CD4-positive, alpha-beta T cell (primary cell): ENCODE measurements at places on chromosomes 5 and 9. TPM values are rescaled to one million over a fixed set of nuclear protein-coding genes. Genes with fewer than 3 reads are reported as not detected.

PCA3 gene
- total RNA-seq = not detected

ANKRD34B gene
- not detected for total RNA-seq

PITX1 gene
- not detected for total RNA-seq

GABBR2 gene
- total RNA-seq = not detected

ANGPTL2 gene
- total RNA-seq = not detected

UAP1L1 gene
- total RNA-seq = 6.5 TPM

CTSL gene
- total RNA-seq = 7.9 TPM

IFNA8 gene
- total RNA-seq = not detected

MSX2 gene
- 0.30 TPM for total RNA-seq

ARID3C gene
- 0.34 TPM for total RNA-seq

SHOC1 gene
- not detected for total RNA-seq

TLR4 gene
- total RNA-seq = 0.44 TPM

MLANA gene
- not detected for total RNA-seq

PCDHGC4 gene
- total RNA-seq = not detected

PCSK1 gene
- total RNA-seq = not detected

SNCB gene
- total RNA-seq = not detected

MAP1B gene
- 0.03 TPM for total RNA-seq

PRDM9 gene
- not detected for total RNA-seq

SURF2 gene
- 12.7 TPM for total RNA-seq

SOX30 gene
- total RNA-seq = not detected

C9orf152 gene
- total RNA-seq = not detected

TTC23L gene
- not detected for total RNA-seq

ARHGEF37 gene
- total RNA-seq = 0.41 TPM

PCDHB15 gene
- not detected for total RNA-seq

RNF130 gene
- 19.1 TPM for total RNA-seq
